ENCODE measurements at places on chromosomes 6 and 20.

GRCh38 chr20:57208198-57208597 is 58.2 kb downstream of the BMP7 start:
- DNase-seq: no peak

- no peak for DNase-seq
These were observed 12.7 kb upstream of the TRAF3IP2 start for GRCh38 chr6:111618407-111618806.

- DNase-seq: no peak
These were observed 156.0 kb downstream of the CCDC170 start for GRCh38 chr6:151649835-151650234.

GRCh38 chr6:96542702-96543101 is 20.2 kb upstream of the FHL5 start:
- DNase-seq: peak; percentile 17

DNA sequence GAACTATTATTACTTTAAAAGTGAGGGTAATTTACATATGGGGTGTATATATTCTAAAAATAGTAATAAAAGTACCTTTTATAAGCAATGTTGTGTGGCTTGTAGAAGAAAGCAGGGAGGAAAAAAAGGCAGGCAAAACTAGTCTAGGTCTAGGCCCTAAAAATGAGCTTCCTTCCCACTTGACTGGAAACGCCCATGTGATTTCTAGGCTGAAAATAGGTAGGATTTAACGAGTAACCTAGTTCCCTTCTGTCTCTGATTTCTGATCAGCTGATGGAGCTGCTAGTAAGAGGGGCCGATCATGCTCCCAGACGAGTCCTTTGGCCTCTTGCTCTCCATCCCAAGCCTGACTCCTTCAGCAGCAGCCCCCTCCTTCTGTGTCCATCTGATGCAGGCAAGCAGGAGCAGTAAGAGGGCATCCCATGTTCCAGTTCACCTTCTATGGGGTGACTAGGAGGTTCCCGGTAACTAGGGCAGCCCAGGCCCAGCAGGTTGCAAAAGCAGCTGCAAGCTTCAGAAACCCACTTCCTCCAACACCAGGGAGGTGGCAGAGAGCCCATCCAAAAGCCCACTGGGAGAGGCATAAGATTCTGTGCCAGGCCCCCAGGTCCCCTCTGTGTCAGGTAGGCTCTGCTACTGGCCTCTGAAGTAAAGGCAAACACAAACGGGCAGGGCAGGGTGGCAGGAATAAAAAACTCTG is 24.4 kb downstream of the TBC1D20 start:
- DNase-seq: no peak

DNA sequence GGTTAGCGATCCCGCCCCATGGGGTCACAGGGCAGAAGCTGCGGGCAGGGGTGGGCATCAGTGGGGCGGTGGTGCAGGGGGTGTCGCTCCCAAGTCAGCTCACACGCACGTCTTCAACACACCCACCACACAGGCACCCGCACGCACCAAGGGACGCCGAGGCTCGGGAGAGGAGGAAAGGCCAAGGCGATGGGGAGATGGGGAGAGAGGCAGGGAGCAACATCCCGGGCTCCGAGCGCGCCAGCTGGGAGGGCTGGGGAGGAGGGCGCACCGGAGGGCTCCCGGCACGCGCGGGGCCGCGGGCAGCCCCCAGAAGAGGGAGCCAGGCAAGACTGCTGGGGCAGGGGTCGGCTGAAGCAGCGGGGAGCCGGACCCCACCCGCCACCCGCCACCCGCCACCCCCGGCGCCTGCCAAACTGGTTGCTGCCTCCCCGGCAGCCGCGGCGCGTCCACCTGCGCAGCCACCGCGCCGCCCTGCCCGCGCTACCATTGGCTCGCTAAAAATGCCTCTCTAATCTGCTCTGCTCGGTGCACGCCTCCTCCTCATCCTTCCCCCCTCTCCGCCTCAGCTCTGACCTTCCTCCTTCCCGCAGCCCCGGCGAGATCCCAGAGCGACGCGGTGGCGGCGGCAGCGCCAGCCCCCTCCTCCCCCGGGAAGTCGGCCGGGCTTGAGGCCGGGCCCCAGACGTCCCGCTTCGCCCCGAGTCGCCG is at the start of gene PACSIN1:
TSS of gene PACSIN1 (plus strand) at position 546 of the 711 bp plus-strand sequence. CDS start 60,230 bp downstream, outside the sequence.
- no peak for DNase-seq

DNA sequence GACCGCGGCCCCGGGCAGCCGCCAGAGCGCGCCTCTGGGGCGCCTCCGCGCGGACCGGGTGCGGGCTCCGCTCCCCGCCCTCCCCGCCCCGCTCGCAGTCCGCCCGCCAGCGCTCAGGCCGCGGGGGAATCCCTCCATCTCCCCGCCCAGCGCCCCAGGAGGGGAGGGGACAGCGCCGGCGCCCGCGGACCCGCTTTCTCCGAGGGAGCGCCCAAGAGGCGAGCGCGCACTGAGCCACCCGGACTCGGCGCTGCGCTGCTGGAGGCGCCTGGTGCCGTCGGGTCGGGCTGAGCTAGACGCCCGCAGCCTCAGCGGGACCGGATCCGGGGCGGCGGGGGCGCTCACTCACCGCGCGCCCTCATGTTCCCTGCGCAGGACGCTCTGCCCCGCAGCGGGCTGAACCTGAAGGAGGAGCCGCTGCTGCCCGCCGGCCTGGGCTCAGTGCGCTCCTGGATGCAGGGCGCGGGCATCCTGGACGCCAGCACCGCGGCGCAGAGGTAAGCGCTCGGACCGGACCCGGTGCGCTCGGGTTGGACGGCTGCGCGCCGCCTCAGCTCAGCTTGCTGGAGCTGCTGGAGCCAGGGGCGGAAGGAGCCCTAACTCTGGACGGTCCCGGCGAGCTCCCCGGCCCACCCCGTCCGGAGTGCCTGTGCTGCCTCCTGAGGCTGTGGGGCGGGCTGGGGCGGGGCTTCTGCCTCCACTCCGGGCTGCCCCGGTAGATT is 867 bp downstream of the EBF4 start:
- DNase-seq: peak; percentile 18

GRCh38 chr20:64093013-64093503 is 8.9 kb upstream of the LKAAEAR1 start:
- DNase-seq: peak; percentile 78

GRCh38 chr6:134683783-134684422 is 266.0 kb downstream of the ALDH8A1 start:
- no peak for DNase-seq

DNA sequence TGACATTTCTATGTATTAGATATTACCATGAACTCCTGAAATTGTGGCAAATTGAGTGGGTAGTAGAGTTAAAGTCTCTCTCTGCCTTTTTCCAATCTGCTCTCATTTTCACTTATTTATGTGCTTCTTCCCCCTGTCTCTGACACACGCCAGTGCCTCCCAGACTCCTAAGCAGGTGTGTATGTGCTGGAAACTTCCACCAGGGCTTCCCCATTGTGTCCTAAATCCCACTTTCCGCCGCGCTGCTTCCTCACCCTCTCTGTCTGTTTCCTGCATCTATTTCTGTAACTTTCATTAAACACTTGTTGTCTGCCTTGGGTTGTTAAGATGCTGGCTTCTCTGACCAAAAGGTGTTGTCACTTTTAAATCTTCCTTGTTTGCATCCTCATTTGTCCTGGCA is 97.6 kb upstream of the HDGFL1 start:
- DNase-seq: no peak

DNA sequence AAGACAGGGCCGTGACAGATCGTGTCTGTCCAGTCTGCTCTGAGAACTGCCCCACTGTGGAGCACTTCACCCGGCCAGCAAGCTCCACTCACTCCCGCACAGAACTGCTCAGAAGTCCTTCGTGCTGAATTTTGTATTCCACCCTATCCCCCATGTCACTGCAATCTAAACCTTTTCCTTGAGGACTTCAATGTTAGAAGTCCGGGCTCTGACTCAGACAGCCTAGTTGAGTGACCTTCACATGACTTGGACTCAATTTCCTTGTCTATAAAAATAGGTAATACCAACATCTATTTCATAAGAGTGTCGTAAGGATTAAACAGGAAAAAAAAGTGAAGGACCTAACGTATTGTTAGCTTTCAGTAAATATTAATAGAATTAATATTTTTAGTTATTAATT is 161.6 kb downstream of the QRSL1 start:
- no peak for DNase-seq

DNA sequence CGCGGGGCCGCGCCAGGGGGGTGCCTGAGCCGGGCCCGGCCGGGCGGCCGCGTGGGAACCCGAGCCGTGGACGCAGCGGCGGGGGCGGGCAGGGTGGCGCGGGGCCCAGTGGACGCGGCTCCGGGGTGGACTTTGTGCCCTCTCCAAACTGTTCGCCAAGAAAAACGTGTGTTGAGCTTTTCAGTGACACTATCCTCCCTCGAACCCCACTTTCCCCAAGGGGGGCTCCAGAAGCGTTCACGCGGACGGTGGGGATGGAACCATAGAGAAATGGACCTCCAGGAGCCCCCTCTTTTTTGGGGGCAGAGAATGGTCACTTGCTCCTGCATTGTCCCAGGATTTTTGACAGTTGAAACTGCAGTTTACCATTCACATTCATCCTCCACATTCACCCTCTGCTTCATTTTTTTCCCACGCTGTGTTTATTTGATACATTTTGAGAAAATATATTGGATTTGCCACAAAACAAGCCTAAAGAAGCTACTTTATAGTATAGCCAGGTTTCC is 2.9 kb upstream of the HIVEP1 start:
- no peak for DNase-seq

DNA sequence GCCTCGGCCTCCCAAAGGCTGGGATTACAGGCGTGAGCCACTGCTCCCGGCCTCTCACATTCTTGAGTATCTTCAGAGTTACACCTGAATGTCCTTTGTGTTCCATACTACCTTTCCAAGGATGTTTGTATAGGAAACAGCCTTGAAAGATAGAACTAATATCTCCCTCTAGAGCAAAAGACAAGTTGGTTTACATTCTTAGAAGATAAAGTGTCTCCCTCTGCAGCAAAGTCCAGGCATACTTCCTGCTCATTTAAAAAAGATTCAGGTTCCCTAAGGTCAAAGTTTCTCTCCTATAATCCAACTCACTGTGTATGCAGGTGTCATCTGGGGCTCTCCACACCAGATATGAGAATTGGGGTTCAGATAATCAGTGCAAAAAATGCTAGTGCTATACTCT is 224.4 kb downstream of the TPBG start:
- DNase-seq: no peak

- DNase-seq: no peak
These were observed 739.2 kb upstream of the GJE1 start for GRCh38 chr6:141393405-141394124.

GRCh38 chr20:872855-873520 is 39.5 kb downstream of the FAM110A start:
- no peak for DNase-seq

DNA sequence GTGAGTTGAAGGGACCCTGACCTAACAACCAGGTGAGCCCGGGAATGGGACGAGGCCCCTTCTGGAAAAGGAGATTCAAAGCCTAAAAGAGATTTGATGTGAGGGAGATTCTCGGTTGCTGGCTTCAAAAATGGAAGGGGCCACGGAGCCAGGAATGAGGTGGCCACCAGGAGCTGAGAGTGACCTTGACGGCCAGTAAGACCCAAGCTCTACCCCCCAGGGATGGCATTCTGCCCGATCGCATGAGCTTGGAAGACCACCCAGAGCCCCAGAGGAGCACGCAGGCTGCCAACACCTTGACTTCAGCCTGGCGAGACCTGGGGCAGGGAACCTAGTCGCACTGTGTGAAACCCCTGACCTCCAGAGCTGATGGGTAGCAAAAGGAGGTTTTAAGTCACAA is 163.9 kb downstream of the BMP7 start:
- no peak for DNase-seq

- no peak for DNase-seq
These were observed 31.3 kb upstream of the HEY2 start for GRCh38 chr6:125718109-125718508.

GRCh38 chr6:33107641-33108040 is 31.9 kb downstream of the HLA-DPB1 start:
- DNase-seq: no peak

DNA sequence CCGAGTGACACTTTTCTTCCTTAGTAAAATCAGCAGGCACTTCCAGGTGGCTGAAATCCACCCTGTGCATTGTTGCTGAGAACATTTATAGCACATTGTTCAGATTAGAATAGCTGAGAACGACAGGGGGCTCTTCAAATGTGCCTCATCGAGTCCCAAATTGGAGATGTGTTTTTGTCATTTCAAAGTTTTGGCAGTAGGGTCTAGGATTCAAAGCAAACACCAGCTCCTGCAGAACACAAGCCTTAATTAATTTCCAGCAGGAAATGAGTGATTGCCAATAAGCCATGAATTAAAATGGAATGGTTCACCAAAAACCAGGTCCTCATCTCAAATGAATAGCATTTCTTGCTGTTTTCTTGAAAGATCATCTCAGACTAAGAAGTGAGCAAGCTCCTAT is 171.6 kb downstream of the PLCB1 start:
- DNase-seq: no peak

GRCh38 chr20:58306421-58307261 is 2.9 kb upstream of the RAB22A start:
- DNase-seq: peak; percentile 31

DNA sequence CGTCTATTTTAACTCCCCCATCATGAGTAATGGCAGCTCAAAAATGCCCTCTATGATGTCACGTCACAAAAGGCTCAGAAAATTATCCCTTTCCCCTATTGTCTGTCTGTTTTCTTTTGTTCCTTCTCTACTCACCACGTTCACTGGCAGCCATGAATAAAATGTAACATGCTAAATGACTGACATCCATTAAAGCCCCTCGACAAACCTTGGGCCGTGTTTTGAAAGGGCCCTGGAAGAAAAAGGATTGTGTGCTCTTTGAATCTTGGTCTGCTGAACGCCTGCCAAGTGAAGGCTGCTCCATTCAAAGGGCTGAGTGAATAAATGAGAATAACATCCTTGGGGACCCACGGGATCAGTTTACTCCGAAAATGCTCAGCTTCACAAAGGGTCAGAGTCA is 118.7 kb downstream of the RPS12 start:
- no peak for DNase-seq

GRCh38 chr6:161434921-161435747 is 161.3 kb upstream of the AGPAT4 start:
- no peak for DNase-seq

DNA sequence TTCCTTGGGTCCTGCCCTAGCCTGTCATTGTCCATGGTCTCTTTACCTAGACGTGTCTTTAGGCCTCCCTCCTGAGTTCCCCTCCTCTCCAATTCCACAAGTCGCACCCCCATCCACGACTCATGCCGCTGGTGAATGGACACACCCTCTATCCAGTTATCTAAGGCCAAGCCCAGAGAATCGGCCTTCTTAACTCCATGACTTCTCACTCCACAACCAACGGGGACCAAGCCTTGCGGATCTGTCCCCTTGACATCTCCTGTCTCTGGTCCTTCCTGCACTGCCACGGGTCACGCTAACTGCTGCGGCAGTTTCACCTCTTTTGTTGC is 7.0 kb upstream of the RREB1 start:
- no peak for DNase-seq

Measured in SHP77 (cell line).